Fibroblast of lung (primary cell): ENCODE measurements at places on chromosomes 3 and 15.
A peak's percentile ranks its signal among the peaks of the same experiment; 100 is the strongest.

DNA sequence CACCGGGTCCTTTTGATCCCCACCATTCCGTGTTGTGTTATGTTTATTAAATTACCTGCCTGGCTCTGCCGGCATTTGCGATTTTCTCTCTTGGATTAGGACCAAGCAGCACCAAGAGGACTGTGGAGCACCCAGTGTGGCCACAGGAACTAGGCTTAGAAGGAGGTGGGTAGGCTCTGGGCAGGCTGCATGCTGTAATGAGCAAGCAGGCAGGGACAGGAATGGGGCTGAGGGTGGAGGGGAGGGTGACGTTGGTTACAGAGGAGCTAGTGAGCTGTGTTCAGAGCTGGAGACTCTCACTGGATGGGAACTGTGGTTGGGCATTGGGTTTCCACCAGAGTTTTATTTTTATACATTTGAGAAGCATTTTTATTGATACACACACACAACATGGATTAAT lies 7.9 kb upstream of the SCN5A start:
- DNase-seq = no peak

GRCh38 chr15:44726568-44727484 lies 9.5 kb upstream of the TRIM69 start:
- peak; percentile 93 for DNase-seq

DNA sequence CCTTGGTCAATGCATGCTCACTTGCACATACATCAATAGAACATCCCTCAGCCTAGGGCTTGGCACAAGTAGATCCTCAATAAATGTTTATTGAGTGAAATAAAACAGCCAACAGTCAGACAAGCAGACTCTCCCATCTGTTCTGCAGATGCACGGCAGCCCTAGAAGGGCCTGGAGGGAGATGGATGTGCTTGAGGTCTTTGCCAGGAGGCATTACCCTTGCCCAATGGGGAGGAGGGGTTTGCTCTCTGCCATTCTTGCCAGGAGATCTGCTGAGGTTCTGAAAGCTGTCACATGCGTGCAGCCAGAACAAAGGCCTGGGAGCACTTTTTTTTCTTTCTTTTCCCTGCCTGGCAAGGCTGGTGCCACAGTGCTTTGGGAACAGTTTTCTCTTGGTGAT lies 349.3 kb upstream of the THRB start:
- DNase-seq = no peak

GRCh38 chr15:31458596-31459399 lies 132.2 kb downstream of the KLF13 start:
- no peak for DNase-seq

GRCh38 chr3:14430706-14431451 lies 28.5 kb downstream of the SLC6A6 start:
- DNase-seq = no peak

DNA sequence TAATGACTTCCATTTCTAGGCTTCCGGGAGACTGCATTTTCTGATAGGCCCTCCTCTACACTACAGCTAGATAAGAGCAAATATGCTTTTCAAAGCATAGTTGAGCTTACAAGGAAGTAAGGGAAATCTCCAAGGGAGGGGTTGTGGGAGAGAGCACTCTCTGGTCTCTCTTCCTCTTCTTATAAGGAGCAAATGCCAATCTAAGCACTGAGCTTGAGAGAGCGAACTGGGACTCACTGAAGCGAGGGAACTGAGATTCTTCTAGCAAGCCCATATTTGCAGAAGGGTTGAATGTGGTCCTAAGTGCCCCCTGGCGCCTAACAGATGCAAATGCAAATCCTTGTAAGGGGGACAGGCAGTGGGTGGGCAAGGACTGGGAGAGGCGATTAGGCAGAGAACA lies 164.8 kb downstream of the ERC2 start:
- DNase-seq = peak; percentile 63

DNA sequence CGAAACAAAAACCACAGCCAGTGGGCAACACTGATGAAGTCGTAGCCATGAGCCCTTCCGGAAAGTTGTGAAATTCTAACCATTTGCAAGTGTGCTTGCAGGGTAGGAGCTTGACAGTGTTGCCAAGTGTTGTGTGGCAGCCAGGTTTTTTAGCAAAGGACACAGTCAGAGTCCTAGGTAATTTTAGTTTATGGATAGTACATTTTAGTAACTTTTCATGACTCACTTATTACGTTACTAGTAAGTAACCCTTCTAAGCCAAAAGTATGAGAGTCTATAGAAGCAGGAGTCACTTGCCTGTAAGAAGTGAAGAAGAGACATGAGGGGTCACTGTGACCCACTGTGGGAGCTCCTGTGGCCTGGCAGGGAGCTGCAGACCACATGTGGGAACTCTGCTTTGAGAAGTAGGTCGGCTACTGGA lies 54.8 kb upstream of the ADPGK start:
- peak; percentile 1 for DNase-seq

DNA sequence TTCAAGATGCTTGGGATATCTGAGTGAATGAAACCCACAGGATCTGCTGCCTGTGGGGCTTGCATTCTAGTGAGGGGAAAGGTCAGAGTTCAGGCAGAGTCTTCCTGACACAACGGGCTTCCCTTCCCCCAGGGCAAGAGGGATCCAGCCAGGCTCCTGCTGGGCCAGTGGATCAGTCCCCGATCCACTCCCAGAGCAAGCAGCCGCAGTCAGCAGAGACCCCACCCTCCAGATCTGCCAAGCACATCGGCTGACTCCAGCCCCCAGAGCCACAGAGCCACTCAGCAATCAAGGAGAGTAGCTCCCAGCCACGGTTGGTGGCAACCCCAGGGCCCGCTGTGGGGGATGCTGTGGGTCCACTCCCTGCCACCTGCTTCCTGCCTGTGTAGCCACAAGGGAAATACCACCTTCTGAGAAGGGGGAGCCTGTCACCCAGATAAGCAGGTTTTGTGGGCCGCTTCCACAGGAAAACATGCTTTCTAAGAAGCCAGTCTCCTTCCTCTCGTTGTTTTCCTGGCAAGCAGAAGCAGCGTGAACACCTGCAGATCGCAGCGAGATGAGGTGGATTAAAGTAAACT lies 44.9 kb downstream of the CPN2 start:
- DNase-seq = no peak

DNA sequence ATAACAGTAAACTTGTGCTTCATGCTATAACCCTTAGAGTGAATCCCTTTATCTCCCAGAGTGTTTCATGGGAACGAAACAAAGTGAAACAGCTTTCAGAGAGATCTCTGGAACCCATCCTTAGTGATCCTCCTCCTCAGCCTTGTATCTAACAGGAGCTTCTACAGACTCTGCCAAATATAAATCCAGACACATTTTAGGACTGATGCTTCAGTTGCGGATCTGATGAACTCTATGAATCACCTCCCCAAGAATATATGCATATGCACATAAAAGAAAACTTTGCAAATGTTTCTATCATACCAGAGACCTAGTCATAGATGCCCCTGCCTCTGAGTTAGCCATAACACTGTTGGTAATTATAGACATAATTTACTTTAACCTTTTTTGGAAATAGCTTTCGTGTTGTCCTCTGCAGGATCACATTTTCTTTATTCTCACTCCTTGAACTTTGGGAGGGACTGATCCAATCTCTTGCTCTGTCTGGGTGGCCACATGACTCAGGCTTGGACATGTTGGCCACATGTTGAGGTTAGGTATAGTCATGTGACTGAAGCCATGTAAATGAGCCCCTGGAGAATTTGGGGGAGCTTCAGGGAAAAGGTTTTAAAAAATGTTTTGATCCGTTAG lies 306.4 kb upstream of the CNTN3 start:
- no peak for DNase-seq

DNA sequence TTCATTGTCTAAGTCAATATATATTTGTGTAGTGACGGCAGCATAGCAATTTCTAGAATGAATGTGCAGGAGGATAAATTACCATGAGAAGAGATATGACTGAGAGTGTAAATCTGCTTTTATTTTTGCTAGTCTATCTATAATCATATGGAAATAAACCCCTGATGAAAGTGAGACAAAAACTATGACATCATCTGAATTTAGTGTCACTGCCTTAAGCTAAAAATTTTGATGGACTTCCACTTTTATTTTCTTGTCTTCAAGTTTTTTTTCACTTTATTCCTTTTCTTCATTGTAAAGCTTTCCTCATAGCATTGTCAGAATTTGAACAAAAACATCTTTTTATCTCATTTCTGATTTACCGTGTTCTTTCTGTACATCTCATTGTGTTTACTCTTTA lies 242.0 kb downstream of the CHST2 start:
- DNase-seq = no peak

GRCh38 chr15:64865126-64865997 lies 23.6 kb downstream of the PLEKHO2 start:
- no peak for DNase-seq

DNA sequence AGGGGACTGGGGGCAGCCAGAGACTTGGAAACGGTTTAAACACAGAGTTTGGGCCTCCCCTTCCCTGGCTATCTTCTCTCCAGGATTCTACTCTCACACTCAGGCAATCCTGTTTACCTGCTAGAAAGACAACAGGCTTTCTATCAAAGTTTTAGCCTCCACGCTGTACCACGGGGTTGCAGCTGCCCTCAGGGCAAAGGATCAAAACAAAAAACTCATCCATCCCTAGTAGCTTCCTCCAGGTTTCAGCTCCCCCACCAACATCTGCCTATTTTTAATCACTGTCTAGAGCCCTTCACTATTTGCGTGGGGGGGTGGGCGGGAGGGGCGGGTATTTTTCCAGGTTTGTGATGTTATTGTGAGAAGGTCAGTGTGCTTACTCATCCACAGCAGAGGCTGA lies 286.8 kb upstream of the TRIM42 start:
- DNase-seq = no peak

GRCh38 chr3:105999856-106000255 lies 131.0 kb upstream of the CBLB start:
- DNase-seq = no peak

DNA sequence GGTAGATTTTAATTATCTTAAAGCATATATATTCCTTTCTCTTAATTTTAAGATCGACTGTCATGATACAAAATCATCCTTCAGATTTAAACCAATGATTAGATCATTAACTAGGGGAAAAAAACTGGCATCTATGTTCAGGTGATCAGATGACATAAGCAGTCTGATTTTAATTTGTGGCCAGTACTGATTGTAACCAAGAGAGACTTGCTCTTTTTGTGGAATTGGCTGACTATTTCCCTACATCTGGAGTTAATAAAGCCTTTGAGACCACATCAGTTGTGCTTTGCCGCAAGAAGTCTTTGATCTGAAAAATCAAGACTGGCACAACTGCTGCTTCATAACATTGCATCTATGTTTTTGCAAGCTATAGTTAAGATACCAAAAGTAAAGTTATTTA lies 148.4 kb upstream of the CGNL1 start:
- peak; percentile 93 for DNase-seq

DNA sequence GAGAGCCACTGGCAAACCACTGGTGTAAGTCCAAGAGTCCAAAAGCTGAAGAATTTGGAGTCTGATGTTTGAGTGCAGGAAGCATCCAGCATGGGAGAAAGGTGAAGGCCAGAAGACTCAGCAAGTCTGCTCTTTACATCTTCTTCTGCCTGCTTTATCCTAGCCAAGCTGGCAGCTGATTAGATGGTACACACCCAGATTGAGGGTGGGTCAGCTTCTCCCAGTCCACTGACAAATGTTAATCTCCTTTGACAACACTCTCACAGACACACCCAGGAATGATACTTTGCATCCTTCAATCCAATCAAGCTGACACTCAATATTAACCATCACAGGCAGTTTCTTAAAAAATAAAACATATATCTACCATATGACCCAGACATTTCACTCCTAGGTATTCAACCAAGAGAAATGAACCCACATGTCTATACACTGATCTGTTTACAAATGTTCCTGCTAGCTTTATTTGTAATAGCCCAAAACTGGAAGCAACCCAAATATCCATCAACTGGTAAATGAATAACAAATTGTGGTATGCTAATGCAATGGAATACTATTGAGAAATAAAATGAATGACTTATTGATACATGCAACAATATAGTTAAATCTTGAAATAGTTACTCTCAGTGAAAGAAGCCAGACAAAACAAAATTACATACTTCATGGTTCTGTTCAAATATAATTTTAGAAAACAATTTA lies 373.8 kb downstream of the ZNF385D start:
- no peak for DNase-seq

DNA sequence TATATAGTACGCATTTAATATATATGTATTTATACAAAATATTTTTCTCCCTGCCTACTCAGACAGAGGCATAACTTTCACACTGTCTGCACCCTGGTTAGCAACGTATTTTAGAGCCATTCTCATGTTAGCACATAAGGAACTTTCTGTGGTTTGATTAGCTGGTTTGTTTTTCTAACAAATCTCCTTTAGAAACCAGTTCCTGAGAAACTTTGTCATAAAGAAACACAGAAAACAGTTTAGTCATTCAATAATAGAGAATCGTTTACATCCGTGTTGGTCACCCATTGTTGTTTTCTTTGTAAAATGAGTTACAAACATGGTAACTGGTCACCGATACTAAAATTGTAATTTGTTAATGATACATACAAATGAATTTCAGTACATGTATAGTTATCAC lies 5.9 kb upstream of the NGRN start:
- DNase-seq = no peak

GRCh38 chr3:23741036-23741706 lies 64.6 kb upstream of the UBE2E1 start:
- no peak for DNase-seq

- no peak for DNase-seq
Measured at GRCh38 chr3:28674212-28674611, 325.6 kb upstream of the AZI2 start.

- peak; percentile 20 for DNase-seq
Measured at GRCh38 chr15:92391640-92392039, 2.0 kb upstream of the ST8SIA2 start.

DNA sequence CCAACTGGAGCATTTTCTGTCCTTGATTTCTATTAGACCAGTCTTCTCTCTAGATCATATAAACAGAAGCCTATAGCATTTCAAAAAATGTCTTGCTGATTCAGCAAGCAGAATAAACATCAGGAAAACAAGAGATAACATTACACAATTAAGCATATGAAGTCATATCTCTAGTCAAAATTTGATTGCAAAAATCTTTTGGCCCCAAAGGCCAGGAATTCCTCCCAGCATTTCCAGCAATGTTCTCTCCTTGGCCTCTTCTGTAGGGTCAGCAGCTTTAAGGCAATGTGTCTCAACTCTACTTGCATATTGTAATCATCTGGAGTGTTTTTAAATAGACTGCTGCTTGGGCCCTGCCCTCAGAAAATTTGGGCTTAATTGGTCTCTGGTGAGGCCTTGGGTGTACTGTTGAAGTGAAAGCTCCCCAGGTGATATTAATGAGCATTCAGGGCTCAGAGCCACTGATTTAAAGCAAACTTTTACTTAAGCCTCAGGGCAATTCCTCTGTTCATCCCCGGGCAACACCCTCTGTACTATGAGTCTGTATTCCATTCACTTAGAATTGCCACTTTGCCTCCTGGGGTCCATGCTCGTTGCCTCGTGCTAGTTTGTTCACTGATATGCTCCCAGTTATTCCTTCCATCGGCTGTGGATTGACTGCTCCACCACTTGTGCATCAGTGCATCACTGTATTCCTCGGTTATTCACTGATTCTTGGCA lies 1072.6 kb downstream of the ROBO2 start:
- DNase-seq = peak; percentile 88

DNA sequence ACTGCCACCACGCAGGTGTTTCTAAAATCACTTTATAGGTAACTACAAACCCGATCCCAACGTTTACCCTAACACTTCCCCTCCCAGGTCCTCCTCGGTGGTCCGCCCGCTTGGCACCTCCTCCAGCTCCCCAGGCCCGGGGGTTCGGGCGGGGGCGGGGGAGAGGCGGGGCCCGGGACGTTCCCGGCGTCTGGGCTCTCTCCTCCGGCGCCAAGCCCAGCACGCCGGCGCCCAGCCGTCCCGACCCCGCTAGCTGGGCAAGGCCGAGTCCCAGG lies 562 bp downstream of the CGGBP1 start:
- no peak for DNase-seq
